ENCODE measurements at places on chromosomes 7 and 10.

GRCh38 chr7:39413636-39414223 is 152.5 kb upstream of the YAE1 start:
- DNase-seq: no peak

DNA sequence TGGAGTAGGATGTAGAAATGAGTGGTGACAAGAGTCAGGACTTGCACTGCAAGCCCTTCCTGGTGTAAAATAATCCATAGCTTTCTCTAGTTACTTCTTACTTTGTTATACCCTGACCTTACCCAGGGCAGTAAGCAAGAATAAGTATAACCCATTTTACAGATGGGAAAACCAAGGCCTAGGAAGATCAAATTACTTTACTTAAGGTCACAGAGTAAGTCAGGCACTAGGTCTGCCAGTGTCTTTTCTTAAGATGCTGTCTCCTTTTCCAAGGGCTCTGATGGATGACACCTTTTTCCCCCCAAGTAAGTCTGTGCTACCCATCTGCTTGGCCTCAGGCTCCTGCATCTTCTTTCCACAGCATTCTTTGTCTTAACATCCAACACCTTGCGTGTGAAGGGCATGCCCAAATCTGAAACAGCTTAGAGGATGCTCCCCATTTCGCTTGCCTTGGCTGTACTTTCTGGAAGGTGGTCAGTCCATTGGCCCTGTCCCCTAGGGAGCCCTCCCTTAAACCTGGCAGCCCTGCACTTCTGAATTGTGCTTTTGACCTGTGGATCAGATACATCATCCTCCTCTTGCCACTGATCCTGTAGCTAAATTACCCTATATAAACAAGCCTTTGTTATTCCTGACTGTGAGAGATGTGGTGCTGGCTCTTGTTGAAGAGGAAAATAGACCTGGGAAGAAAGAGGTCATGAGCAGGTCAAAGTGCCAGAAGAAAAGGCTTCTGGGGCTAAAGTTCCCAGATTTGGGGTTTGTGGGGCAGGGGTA is 168.6 kb downstream of the LRMDA start:
- no peak for DNase-seq

- DNase-seq: no peak
These were observed 543.6 kb downstream of the SDK1 start for GRCh38 chr7:3844540-3845151.

DNA sequence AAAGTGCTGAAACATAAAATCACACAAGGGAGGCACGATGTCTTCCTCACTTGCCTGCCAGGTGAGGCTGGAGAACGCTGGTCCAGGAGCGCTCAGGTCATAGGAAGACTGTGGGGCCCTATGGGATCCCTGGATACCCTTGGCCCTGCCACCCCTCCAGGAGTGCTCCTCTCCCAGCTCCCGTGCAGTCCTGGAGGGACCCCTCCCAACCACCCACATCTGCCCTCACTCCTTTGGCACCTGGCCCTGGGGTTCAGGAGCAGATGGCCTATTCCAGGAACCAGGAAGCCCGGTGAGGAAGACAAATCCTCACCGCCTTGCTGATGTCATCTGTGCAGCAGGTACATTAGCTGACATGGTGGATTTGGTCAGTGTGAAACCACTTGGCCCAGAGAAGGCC is 3.7 kb upstream of the CXCL12 start:
- no peak for DNase-seq

GRCh38 chr7:131563918-131564317 is 7.5 kb upstream of the PODXL start:
- DNase-seq: no peak

GRCh38 chr10:44398747-44399658 is 14.1 kb upstream of the CXCL12 start:
- no peak for DNase-seq

DNA sequence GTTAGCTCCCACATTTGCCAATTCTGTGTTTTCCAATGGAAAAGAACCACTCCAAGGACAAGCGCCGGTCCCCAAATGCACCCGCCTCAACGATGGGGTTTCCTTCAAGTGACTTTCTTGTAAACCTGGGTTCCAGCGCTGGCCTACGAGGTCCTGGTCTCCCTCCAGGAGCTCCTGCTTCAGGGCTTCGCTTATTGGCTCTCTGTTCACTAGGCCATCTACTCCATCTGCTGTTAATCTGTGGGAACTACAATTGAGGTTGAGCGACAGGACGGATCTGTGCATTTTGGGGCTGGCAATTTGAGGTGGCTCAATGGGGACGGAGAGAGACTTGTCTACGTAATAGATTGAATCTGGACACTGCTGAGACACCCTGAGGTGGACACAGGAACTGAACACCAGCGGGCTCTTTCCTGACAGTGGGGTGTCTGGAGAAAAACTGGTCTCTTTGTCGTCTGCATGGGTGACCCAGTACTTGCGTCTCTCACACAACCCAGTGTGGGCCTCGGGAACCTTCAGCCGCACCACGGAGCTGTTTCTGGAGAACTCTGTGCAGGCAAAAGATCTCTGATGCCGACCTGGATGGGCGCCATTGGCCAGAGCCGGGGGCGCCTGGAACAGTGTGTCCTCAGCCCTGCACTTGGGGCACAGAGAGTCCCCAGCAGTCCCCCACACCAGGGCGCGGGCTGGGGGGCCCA is 115.9 kb upstream of the ADAM12 start:
- peak; percentile 44 for DNase-seq

GRCh38 chr7:38699471-38699870 is 68.3 kb upstream of the AMPH start:
- DNase-seq: no peak

All from suppressor macrophage (primary cell).